Skeletal muscle cell (primary cell): ENCODE measurements at places on chromosomes 1 and 21.
A peak's percentile ranks its signal among the peaks of the same experiment; 100 is the strongest.

DNA sequence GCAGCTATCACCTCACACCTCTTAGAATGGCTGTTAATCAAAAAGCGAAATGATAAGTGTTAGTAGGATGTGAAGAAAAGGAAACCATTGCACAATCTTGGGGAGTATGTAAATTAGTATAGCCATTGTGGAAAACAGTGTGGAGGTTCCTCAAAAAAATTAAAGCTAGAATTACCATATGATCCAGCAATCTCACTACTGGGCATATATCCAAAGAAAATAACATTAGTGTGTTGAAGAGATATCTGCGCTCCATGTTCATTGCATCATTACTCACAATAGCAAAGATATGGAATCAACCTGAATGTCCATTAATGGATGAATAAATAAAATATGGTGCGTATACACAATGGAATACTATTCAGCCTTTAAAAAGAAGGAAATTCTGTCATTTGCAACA, 68.9 kb downstream of the SNRPE start:
- peak; percentile 25 for DNase-seq

- DNase-seq = no peak
Measured at GRCh38 chr1:186978596-186979556, 150.1 kb downstream of the PLA2G4A start.

- DNase-seq = no peak
Measured at GRCh38 chr1:234627009-234627950, 17.3 kb upstream of the IRF2BP2 start.

DNA sequence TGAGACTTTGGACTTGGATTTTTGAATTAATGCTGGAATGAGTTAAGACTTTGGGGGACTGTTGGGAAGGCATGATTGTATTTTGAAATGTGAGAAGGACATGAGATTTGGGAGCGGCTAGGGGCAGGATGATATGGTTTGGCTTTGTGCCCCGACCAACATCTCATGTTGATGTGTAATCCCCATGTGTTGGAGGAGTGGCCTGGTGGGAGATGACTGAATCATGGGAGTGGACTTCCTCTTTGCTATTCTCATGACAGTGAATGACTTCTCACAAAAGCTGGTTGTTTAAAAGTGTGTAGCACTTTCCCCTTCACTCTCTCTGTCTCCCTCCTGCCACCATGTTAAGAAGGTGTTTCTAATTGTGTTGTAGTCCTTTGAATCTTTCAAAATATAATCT, 9.3 kb upstream of the PHGDH start:
- DNase-seq = peak; percentile 72

GRCh38 chr1:48079096-48079495, 81.9 kb upstream of the TRABD2B start:
- DNase-seq = no peak

- DNase-seq = no peak
Measured at GRCh38 chr1:165395478-165395877, 39.0 kb upstream of the LMX1A start.

DNA sequence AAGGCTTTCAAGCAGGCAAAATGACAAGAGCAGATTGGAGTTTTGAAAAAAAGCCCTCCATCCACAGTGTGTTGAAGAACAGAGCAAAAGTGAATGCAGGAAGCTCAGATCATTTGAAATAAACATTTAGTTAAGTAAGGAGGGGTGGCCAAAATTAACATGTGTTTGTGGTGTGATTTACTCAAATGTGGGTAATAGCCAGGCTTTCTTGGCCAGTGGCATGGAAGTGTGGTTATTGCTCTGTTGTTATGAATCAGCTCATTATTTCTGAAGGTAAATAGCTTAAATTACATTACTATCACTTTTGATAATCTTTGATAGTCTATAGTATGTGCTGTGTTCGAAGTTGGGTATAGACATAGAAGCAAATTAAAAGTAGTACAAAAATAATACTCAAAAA, 485.9 kb downstream of the LMO4 start:
- no peak for DNase-seq
